ENCODE measurements at places on chromosomes 3 and 15.

GRCh38 chr3:59563966-59564365, 514.1 kb upstream of the CFAP20DC start:
- no peak for DNase-seq

GRCh38 chr15:46251903-46252302, 617.1 kb downstream of the SQOR start:
- DNase-seq: no peak

GRCh38 chr3:48739955-48740823, 23.2 kb upstream of the IP6K2 start:
- no peak for DNase-seq

DNA sequence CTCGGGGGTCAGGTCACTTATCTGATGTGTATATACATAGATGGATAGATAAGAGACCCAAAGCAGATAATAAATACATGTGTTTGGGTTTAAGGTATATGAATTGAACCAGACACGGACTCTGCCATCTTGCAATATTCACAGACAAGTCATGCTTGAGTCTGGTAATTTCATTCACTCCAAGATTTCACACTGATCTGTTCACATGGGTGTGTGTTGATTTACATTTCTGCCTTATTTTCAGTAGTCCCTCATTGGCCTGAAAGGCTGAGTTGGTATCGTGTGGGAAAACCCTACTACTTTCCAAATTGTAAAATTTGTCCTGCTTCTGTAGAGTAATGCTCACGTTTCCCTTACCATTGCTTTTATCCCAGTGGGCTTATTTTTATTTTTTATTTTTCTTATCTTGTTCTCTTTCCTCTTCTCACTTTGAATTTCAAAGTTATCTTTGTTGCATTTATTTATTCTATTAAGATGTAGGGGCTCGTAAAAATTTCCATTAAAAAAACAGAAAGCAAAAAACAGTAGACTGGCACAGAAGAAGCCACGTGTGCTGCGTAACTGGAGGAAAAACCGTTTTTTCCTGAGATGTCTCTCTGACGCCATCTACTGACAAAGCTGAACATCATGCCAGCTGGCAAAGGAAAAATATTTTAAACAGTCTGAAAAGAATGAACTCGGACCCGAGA, 10.8 kb upstream of the MFSD1 start:
- DNase-seq: no peak

DNA sequence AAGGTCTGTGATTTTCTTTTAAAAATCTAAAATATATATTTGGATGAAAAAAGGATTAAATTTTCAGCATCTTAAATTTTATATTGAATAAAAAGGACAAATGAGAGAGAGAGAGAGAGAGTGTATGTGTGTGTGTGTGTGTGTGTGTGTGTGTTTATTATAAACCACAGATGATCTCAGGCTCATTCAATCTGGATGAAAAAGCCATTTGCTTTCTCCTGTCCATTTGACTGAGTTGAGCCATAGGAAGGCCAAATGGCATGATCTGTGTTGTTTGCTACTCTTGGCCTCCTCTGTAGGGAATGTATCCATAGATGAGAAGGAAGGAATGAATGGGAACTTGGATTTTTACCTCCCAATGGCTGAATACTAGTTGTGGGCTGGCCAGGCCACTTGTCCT, 92.5 kb upstream of the MEX3B start:
- no peak for DNase-seq

- no peak for DNase-seq
Observed at GRCh38 chr15:61087573-61087972, 141.5 kb downstream of the RORA start.

DNA sequence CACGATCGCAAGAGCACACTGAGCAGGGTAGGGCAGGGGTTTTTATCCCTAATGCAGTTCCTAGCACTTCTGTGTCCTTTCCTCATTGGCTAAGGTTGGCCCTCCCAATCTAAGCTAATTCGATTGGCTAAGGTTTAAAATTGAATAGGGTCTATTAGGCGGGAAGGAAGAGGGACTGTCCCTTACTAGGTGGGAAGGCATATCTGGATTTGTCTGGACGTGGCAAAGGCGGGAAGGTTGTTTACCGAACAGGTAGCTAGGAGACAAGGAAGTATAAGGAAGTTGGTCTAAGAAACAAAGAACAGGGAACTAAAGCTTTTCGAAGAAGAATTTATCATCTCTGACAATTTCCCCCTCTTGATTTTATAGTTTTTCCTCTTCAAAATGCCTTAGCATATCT, 24.8 kb upstream of the ATG7 start:
- DNase-seq: no peak

GRCh38 chr3:71309342-71309741, 274.2 kb downstream of the FOXP1 start:
- no peak for DNase-seq

GRCh38 chr15:89072277-89072869, 15.9 kb upstream of the ABHD2 start:
- DNase-seq: no peak

DNA sequence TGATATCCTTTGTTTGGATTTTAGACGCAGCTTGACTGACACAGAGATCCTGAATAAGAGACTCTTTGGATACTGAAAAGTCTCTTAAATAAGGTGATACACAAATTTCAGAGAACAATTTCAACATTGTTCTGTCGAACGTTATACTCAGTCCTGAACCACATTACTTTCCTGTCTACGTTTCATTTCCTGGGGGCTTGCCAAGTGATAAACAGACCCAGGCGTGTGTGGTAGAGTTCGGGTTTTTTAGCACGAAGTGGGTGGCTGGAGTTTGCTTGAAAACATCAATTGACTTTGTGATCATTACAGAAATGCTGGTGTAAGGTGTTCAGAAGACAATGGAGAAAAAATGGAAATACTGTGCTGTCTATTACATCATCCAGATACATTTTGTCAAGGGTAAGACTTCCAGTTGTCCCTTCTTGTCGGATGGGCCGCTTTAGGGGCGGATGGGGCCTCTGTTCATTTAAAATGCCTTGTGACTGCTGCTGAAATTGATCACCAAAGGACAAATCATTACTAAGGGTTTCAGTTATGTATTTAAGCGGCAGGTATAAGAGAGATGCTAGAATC, at the start of gene CD96:
Gene CD96, plus strand, starts transcription at position 287 of the 573 bp plus-strand sequence. Its CDS starts 52 bp downstream, at position 339.
- no peak for DNase-seq

DNA sequence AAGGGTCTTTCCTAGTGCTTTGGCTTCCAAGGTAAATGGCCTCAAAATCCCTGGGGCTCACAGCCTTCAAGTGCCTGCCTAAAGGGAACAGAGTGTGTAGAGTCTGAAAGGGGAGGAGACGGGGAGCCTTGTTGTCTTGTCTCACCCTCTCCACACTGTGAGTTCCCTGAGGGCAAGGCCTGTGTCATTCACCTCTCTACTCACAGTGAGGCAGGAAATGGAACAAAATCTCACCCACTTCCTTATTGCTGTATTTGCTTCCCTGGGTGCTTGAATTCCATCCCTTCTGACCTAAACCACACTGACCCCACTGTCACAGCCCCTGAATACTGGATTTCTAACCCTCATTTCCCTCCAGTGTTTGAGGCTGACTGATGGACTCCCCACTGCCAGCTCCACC, 197.5 kb downstream of the EPHB1 start:
- no peak for DNase-seq

DNA sequence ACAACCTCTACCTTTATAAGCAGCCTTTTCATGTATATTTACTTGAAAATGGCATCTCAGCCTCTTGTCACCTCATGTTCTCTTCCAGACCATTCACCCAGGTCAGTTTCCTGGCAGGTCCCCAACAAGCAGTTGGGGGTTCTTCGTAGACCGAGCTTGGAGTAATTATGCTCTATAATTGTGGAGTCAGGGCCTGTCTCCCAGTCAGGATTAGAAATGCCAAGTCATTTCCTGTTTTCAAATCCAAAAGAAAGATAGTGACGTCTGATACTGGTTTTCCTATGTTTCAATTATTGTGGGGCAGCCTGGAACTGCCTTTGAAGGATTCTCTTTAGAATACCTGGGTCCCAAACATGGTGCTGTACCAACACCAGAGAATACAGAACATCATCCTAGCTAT, 430.6 kb downstream of the MECOM start:
- no peak for DNase-seq

DNA sequence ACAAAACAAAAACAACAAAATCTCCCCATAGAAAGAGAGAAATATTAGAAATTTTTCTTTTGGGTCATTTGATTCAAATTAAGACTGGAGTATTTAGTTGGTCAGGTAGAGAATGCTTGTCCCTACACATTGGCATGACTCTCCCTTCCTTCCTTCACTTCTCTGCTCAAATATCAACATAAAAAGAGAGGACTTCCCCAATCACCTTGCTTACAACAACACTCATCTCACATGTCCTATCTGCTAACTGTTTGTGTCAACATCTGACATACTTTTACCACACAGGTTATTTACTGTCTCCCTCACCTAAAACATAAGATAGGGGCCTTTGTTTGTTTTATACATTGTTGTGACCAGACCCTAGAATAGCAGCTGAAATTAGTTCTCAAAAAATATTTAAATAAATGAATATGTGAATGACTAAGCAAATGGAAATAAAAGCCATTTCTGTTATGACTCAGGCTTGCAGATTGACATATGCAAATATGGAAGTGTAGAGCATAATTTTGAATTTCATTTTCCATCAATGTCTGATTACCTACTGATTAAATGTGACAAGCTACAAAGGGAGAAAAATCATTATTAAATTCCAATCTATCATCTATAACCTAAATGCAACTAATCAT, 304.8 kb downstream of the CTNNB1 start:
- DNase-seq: no peak

DNA sequence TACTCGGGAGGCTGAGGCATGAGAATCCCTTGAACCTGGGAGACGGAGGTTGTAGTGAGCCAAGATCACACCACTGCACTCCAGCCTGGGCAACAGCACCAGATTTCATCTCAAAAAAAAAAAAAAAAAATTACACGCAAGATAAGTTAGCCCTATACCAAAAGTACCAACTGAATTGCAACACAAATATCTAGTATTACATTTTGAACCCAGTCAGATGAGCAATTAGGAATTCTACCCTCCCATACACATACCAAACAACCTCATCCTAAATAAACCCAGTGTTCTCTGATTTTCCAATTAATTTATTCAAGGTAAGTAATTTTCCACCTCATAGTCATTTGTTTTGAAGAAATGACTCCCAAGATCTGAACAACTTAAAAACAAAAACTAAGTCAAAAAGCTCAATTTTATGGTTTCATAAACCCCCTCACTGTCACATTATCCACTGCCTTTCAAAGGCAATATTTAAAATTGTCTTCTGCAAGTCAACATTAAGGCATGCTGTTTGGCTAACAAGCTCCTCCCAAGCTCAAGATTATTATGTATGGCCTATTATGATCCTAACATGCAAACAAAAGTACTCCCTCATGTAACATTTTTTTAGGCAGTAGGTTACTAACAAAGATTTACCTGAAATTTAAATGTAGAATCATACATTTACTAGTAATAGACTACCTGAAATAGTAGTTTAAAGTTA, 4.5 kb downstream of the RAF1 start:
- DNase-seq: no peak

- no peak for DNase-seq
Observed at GRCh38 chr3:187044206-187044605, 95.1 kb downstream of the RPL39L start.

DNA sequence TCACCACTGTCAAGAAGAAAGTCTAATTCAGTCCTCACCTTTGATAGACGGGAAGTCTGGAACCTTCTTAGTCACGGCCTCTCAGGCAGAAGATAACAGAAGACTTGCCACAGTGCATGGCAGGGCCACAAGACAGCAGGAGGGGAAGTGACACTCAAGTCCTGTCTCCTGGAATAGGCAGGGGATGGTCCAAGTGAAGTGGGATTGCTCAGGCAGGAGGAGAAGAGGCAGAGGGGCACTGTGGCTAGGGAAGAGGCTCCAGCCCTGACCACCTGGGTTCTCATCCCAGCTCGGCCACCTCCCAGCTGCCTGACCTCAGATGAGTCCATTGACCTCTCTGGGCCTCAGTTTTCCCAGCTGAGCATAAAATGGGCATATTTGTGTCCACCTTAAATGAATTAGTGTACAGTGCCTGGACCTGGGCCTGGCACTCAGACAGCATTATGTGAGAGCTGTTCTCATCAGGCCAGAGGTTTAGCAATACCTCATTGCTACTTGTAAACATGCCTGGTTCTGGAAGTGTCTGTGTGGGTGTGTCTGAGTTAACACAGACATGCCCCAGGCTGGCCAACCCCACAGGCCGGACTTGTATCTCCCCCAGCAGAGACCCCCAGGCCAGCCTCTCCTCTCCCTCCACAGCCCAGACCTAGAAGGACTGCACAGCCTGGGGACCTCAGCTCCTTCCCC, 11.5 kb upstream of the PCSK6 start:
- DNase-seq: no peak

DNA sequence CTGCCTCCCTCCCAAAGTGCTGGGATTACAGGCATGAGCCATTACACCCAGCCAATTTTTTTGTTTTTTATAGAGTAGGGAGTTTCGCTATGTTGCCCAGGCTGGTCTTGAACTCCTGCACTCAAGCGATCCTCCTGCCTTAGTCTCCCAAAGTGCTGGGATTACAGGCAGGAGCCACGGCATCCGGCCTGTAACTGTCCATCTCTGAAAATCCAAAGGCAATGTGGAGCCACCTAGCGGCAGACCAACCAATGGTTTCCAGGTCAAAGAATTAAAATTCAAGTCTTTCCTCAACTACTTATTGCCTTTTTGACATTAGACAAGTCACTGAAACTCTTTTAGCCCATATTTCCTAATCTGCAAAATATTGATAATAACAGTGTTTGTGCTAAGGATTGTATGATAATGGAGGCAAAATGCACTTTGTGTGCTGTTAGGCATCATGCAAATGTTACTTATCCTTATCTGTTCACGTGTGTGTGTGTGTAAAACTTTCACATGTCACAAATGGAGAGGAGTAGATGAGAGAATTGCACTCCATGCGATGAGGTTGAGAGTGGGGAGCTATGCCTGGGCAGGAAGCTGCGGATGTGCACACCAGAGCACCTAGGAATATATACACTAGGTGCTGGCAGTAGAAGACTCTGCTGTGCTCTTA, 48.7 kb downstream of the COL8A1 start:
- no peak for DNase-seq

GRCh38 chr15:38201714-38202113, 50.9 kb upstream of the SPRED1 start:
- DNase-seq: no peak

- no peak for DNase-seq
Observed at GRCh38 chr3:181735911-181736310, 24.2 kb downstream of the SOX2 start.

- DNase-seq: no peak
Observed at GRCh38 chr15:97525809-97526208, 434.7 kb upstream of the ARRDC4 start.

- DNase-seq: no peak
Observed at GRCh38 chr15:91942720-91943394, 89.3 kb downstream of the SLCO3A1 start.

DNA sequence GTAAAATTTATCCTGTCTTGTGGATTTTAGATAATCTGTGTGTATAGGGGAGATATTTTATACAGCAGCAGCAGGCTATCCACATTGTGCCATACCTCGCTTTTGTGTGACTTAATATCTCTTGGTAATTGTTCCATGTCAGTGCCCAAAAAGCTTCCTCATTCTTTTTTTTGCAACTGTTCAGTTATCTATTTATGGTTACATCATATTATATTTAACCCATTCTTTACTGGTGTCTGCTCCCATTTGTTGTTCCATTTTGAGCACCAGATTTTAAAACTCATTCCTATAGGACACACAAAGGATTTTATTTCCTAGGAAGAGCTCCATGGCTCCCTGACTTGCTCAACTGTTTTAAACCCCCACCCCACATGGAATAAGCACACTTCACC, 86.3 kb upstream of the RASGRP1 start:
- DNase-seq: no peak

GRCh38 chr3:143249014-143249413, 129.4 kb downstream of the CHST2 start:
- no peak for DNase-seq
